ENCODE measurements at places on chromosomes 1 and 21.

DNA sequence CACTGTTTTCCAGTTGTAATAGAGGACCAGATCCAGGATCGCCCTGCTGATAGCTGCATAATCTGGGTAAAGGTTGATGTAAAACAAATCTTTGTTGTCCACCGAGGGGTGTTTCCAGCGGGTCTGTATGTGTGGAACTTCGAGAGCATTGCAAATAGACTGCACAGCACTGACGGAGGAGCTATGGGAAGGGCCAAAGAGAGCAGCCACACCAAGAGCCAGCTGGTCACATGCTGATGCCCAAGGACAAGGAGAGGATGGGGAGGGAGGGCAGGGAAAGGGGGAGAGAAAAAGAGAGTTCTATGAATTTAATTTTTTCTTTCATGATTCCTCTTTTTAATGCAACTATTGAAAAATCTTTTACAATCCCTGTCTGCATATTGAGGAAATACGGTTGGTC is 250.0 kb downstream of the GRIK1 start:
- DNase-seq, result no peak

- no peak for DNase-seq
These were observed 19.0 kb upstream of the SLC6A9 start for GRCh38 chr1:44050261-44050660.

GRCh38 chr21:38819719-38820159 is 14.0 kb downstream of the ETS2 start:
- DNase-seq, result no peak

- no peak for DNase-seq
These were observed 75.4 kb downstream of the NOS1AP start for GRCh38 chr1:162144853-162145252.

- no peak for DNase-seq
These were observed 387.3 kb upstream of the PLXNA2 start for GRCh38 chr1:208631506-208631905.

DNA sequence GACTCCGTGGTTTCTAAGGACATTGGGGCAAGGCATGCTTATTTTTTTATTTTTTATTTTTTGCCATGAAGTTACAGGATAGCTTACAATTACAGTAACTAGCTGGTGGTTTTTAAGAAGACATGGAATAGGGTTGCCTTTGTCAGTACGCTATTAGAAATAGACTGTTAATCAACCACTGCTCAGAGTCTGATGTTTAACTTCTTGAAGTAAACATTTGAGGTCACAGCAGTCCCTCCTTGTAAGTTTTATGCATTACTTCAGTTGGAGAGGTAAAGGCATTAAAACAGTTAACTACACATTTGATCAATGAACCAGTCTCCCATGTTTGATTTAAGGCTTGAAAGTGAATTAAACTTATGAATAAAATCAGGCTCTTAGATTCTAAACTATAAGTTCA is 19.3 kb upstream of the SHCBP1L start:
- DNase-seq, result no peak

DNA sequence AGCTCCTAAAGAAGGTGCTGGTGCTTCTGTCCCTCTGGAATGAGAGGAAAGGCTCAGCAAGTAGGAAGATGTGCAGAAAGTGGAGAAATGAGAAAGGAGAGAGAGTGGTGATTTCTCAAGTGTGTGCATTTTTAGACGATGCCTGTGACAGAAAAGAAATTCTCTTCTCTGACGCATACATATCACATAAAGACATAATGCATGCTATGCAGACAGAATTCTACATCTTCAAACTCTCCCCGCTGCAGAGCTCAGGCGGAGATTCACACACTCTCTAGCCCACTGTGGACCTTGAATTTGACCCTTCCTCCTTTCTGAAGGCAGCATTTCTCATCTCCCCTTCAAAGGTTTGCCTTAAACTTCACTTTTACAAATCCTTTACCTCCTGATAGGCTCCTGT is 52.0 kb upstream of the CAMK1G start:
- DNase-seq, result no peak

GRCh38 chr1:246065592-246065991 is 441.5 kb downstream of the SMYD3 start:
- no peak for DNase-seq

DNA sequence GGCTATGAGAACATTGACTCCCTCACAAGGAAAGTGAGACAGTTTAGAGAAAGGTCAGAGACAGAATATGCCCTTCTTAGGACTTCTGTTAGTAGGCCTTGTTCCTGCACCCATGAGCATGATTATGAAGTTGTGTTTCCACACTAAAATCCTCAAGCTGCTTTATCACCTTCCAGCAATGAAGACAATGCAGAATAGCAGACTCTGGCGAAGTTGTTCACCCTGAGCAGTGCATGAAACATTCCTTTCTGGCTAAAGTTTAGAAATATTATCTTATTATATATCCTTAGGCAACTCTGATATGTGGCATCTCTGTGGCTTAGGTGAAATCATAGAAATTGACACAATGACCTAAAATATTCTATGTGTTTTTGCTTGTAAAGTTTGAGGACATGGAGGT is 13.9 kb upstream of the OR2G2 start:
- DNase-seq, result no peak

DNA sequence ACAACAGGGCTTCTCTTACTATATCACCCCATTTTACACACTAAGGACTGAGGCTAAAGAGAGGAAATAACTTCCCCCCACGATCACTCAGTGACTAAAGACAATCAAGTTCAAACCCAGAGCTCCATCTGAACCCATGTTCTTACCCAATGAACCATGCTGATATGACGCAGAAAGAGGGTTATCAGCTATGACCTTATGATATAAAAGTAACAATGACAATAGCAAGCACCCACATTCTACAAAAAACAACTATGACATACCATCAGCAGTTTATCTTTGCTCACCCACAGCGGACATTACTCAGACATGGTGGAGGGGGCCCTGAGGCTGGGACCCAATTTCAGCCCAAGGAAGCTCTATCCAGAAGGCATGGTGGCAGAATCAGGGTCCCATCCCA is 75.7 kb downstream of the PTPN14 start:
- no peak for DNase-seq

DNA sequence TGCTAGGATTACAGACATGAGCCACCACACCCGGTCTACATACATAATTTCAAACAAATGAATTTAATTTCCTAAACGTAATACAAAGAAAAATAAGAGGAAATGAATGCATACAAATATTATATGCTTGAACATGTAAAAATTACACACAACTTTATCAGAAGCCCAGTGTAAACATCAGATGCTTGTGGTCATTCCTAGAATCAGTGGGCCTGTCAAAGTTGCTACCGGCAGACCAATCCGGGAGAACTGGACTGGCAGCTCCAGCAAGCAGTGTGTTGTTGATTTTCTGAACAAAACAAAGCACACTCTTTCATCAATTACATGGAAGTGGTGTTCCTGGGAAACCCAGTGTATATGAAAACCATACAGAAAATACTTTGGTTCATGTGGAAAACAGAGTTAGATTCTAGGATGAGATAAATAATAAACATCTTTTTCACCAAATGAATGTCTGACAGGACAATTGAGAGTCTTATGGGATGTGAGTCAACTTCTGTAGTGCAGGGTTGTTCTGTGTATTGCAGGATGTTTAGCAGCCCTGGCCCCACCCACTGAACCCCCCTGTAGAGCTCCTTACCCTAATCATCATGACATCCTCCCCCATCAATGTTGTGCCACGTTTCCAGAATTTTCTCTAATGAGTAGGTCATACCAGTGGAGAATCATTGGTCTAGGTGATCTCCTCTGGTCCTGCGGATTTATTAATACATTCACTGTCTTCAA is 33.8 kb downstream of the MFSD2A start:
- DNase-seq, result no peak

DNA sequence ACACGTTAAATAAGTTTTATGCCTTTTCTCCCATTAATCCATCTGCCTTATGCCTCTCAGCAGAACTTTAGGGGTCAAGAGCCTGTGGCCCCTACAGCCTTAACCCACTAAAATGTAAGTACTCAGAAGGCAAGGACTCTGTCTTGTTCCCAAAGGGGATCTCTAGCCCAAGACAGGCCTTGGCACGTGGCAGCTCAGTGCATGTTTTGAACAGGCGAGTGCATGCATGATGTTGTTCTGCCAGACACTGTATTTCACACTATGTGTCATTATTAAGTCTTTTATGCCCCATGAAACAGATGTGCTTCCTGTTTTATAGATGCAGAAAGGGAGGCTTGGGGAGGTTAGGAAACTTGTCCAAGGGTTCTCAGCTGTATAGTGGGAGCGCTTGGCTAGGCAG is 102.8 kb downstream of the ETS2 start:
- no peak for DNase-seq

DNA sequence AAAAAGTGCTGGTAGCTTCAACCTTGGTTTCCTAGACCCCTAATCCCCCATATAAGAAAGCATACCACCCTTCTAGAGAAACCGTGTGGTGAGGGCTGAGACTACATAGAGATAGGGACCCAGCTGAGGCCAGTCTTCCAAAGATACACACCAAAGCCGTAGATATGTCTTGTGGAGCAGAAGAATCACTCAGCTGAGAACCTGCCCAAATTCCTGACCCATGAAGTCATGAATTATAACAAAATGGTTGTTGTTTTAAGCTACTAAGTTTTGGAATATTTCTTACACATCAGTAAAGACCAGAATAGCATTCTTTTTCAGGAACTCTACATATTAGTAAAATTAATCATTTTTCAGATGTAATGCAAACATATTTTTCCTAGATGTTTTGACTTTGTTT is 3.3 kb upstream of the SNRPE start:
- no peak for DNase-seq

DNA sequence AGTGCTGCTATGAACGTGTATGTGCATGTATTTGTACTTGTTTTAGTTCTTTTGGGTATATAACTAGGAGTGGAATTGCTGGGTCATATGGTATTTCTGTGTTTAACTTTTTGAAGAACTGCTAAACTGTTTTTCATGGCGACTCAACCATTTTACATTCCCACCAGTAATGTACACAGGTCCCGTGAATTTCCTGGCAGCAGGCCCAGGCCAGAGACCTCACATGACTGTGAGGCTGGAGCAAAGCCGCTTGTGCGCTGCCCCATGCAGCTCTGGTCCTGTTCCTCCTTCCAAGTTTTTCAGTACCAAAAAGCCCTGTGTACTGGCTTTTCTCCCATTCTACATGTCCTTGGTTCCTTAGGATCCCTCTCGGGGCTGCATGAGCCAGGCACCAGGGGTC is 29.6 kb downstream of the ACOT11 start:
- peak; percentile 42 for DNase-seq

- no peak for DNase-seq
These were observed 31.3 kb downstream of the SLC30A1 start for GRCh38 chr1:211547710-211548109.

- peak; percentile 56 for DNase-seq
These were observed 17.2 kb downstream of the JAK1 start for GRCh38 chr1:64948905-64949833.

- no peak for DNase-seq
These were observed 144.3 kb downstream of the MIS18A start for GRCh38 chr21:32134441-32135130.

DNA sequence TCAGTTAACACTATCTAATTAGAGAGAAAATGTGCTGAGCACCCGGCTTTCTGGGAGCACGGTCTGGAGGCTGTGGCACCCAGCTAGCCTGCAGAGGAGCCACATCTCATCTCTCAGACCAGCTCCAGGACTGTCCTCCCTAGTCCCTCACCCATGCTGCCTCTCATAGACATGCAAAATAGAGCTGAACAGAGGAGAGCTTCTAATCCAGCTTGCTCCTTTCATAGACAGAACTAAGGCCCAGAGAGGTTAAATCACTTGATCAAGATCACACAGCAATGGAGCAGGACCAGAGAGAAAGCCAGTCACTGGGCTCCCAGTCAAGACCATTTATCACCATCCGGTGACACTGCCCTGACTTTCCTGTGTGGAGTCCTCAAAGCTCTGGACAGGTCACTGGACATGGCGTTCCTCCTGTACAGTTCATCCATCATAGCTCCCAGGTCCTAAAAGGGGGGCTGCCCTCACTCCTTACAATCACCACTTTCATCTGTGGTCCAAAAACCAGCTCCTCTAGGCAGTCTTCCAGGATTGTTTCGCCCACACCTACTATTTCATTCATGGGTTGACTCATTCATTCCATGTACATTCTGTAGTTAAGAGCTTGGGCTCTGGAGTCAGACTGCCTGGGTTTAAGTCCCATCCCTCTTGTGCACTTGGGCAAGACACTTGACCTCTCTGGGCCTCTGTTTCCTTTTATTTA is 8.8 kb upstream of the CAMK2N1 start:
- no peak for DNase-seq

GRCh38 chr1:60765204-60765603 is 317.2 kb upstream of the NFIA start:
- DNase-seq, result peak; percentile 54

GRCh38 chr1:50976890-50977574 is 7.0 kb downstream of the CDKN2C start:
- DNase-seq, result peak; percentile 59

GRCh38 chr1:241589521-241589920 is 50.6 kb downstream of the CHML start:
- DNase-seq, result no peak

GRCh38 chr1:232911027-232911599 is 39.3 kb upstream of the NTPCR start:
- DNase-seq, result no peak

- DNase-seq, result no peak
These were observed 7.6 kb downstream of the ZBTB48 start for GRCh38 chr1:6587261-6588005.

DNA sequence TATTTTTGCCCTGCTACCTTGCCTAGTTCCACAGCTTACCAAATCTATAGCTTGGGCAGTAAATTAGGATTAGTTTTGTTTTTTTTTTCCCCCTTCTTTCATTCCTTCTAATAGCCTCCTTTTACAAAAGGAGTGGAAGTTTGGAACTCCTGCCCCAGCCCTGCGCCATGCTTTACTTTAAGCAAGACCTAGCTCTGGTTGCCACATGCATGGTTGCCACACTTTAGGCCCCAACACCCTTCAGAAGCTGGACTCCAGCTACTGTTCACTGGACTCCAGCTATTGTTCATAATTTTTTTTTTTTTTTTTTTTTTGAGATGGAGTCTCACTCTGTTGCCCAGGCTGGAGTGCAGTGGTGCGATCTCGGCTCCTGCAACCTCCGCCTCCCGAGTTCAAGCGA is 115.8 kb downstream of the NR5A2 start:
- no peak for DNase-seq

GRCh38 chr1:117541003-117541402 is 64.8 kb upstream of the TENT5C start:
- no peak for DNase-seq

- DNase-seq, result no peak
These were observed 24.3 kb upstream of the PLCH2 start for GRCh38 chr1:2451741-2452140.

GRCh38 chr1:59696421-59697115 is 118.2 kb upstream of the HOOK1 start:
- DNase-seq, result no peak

- DNase-seq, result no peak
These were observed 100.8 kb upstream of the DSCAM start for GRCh38 chr21:40947713-40948112.

- DNase-seq, result no peak
These were observed 2.8 kb downstream of the RAB4A start for GRCh38 chr1:229273507-229274232.

- DNase-seq, result no peak
These were observed 13.7 kb upstream of the SRP9 start for GRCh38 chr1:225763716-225764548.
